ENCODE measurements at places on chromosomes 12 and 14.

DNA sequence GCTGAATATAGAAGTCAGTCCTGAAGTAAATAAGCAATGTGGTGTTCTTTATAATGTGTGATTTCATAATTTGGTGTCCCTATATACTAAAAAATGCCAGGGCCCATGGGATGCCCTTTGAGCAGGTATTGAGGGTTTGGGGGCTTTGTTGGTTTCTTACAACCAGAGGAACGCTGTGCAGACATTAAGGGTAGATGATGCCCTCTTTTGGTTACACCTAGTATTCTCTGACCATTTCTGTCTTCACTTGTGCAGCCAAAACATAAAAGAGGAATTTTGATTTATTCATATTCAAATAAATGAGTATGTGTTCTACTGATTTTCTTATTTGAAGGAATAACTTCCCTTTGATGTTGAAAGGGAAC is 3.0 kb downstream of the LGR5 start:
- DNase-seq: no peak

- no peak for DNase-seq
Measured at GRCh38 chr14:102646615-102647014, 54.2 kb downstream of the RCOR1 start.

- DNase-seq: no peak
Measured at GRCh38 chr14:89258728-89259273, 158.2 kb downstream of the FOXN3 start.

DNA sequence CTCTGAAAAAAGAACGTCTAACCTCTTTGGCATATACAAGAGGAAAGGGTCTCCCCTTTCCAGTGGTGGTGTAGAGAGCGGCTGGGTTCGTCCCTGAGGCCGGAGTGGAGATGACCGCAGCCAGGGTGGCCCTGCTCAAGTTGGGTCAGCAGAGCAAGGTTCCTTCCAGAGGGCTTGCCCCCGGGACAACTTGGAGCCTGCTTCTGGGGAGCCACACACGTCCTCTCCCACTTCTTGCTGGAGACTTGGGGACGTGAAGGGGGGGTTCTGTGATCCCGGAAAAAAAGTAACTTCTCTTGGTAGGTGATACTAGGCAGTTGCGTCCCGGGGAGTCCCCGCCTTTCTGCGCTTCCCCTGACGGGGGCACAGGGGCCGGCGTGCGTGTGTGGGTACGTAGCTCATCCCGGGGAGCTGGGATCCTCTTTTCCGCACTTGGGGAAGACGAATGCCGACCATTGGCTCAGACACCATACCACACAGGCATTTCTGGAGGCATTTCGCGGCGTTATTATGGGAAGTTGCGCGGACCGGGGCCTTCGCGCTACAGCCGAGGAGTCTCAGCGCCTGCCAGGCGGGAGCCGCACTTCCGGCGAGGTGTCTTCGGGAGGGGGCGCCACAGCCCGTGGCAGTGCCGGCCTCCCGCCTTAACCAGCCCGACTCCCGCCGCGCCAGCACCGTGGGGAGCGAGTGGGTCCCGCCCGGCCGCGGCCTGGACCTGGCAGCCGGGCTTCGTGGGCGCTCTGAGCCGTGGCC is 14.8 kb upstream of the PAX9 start:
- no peak for DNase-seq

DNA sequence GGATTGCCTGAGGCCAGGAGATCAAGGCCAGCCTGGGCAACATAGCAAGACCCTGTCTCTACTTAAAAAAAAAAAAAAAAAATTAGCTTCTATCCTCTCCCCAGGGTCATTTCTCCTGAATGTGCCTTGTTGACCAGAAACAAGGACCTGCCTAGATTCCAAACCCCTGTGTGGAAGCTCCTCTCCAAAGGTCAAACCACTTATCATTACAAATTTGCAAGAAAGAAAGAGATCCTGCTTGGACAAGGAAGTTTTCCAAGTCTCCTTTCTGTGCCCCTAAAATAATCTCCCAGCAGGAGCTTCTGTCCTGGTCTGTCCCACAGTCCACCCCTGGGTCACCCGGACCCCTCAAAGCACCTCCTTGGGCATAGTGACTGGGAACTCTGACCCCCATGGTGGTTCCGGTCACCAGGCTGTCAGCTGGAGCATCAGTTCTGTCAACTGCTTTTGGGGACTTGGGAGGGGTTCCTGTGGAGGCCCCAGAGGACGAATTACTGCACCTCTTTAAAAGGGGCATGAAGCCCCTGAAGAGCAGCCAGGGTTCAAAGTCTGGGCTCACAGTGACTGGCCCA is 38.4 kb downstream of the ACTN1 start:
- DNase-seq: no peak

DNA sequence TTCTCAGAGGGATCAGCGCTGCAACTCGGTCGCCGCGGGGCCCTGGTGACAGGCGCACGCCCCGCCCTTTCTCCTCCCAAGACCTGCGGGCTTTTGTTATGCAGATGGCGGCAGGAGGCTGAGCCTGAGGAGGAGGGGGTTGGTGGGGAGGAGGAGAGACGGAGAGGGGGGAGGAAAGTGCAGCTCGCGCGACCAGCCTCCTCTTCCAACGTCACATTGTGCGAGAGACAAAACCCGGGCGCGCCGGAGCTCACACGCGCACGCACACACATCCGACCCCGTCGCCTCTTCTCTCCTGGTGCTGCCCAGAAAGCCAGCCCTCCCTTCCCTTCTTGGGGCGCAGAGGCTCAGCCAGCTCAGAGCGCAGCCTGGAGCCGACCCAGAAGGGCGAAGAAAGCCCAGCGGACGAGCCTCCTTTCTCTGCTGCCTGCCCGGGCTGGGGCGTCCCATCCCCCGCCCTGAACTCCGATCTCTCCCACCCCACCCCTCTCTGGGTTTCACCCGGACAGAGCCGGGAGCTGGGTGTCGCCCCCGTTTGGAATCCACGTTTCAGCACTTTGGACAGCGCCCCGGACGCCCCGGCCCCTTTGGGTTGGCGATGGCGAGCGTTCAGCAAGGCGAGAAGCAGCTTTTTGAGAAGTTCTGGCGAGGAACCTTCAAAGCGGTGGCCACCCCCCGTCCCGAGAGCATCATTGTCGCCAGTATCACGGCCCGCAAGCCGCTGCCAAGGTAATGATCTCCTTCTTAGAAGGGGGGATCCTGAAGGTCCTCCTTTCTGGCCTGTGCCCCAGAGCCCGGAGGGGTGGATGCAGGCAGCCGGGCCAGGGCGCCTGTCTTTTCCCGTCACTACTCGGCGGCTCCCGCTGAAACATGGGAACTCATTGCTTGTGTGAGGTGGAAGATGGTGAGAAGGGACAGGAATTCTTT is at the start of gene SRRM4:
SRRM4 (plus strand) TSS at position 257 of the 927 bp plus-strand sequence; CDS start at position 599, 342 bp downstream.
- DNase-seq: no peak

GRCh38 chr12:112238441-112238840 is 113.1 kb downstream of the TRAFD1 start:
- DNase-seq: no peak

DNA sequence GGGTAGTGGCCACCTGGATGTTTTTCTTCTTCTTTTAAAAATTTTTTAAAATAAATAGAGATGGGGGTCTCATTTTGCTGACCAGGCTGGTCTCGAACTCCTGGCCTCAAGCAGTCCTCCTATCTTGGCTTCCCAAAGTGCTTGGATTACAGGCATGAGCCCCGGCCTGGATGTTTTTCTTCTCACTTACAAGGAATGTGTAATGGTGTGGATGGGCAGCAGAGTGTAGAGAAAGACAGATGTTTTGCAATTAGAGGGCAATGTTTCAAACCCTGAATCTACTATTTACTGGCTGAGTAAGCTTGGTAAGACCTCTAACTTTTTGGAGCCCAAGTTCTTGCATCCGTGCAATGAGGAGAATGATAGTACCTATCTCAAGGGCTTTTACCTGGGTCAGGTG is 48.1 kb downstream of the ADCK1 start:
- DNase-seq: no peak

DNA sequence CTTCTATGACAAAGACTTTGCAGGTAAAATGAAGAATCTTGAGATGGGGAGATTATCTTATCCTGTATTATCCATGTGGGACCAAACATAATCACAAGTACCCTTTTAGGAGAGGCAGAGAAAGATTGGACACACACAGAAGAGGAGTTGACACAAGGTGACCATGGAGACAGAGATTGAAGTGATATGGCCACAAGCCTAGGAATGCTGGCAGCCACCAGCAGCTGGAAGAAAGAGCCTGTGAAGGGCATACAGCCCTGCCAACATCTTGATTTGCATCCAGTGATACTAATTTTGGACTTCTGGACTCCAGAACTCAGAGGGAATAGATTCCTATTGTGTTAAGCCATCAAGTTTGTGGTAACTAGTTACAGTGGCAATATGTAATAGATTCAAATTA is 78.1 kb downstream of the RPS29 start:
- DNase-seq: no peak

GRCh38 chr12:78210894-78211302 is 380.2 kb downstream of the NAV3 start:
- DNase-seq: no peak

GRCh38 chr12:2482938-2483660 is 311.7 kb upstream of the FKBP4 start:
- DNase-seq: no peak

DNA sequence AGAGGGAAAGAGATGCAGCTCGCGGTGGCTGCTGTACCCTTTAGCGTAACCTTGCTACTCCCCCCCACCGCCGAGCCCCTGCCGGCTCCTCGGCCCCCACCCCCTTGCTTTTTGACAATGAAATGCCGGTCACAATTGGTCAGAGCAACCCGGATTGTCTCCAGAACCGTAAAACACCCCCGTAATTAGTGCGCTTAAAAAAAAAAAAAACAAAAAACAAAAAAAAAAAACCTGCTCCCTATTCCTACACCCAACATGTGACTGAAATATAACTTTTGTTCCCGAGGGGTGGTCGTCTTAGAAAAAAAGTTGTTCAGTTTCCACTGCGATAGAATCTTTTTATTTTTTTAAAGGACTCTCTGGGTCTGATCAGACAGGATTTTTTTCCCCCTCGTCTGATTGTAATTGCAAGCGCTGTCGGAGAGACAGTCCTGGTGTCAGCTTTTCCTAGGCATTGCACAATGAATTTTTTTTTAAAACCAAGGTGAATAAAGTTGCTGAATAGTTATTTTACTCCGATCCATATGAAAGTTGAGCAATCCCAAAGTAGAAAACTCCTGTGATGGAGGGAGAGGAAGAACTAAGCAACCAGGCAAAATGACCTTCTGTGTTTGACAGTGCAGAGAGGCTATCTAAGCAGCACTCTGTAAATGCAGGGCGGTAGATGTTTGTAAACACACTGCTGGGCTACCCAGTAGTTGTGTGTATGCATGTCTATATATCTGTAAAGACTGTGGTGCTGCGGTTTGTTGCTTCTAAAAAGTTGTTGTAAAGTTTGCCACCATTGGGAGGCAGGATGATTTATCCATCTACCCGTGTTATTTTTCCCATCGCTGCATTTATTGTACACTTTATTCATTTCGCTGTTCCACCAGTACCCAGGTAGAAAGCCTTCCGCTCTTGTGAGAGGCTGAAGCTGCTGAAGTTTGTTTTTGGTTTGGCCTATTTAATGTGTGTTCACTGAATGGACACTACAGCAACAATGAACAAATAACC is 1.1 kb downstream of the ETV6 start:
- DNase-seq: no peak

All from stimulated activated CD8-positive, alpha-beta memory T cell treated with anti-CD3 and anti-CD28 coated beads, Interleukin-15, amount 100 ng/mL, for 4 hours (primary cell).